Cardiac ventricle fibroblast (primary cell): ENCODE measurements at places on chromosomes 7 and 10. TPM values are rescaled to one million over a fixed set of nuclear protein-coding genes. Genes with fewer than 3 reads are reported as not detected.

The CYP3A4 gene
- not detected in 2 replicates for total RNA-seq

The ZKSCAN1 gene
- total RNA-seq = 31.2 and 34.4 TPM in 2 replicates

The FAM131B gene
- 0.94 and 1.5 TPM in 2 replicates for total RNA-seq

The FRMD4A gene
- 21.7 and 22.0 TPM in 2 replicates for total RNA-seq

The MNX1 gene
- total RNA-seq = not detected in 2 replicates

The CALML5 gene
- not detected in 2 replicates for total RNA-seq

The PHYHIPL gene
- not detected in 2 replicates for total RNA-seq

The LRRC18 gene
- not detected in 2 replicates for total RNA-seq

The MOSPD3 gene
- 17.6 and 21.9 TPM in 2 replicates for total RNA-seq

The COG5 gene
- total RNA-seq = 13.0 and 73.8 TPM in 2 replicates

The ETV1 gene
- 9.0 and 17.6 TPM in 2 replicates for total RNA-seq

The CUEDC2 gene
- 73.0 and 77.3 TPM in 2 replicates for total RNA-seq

The ERVW-1 gene
- not detected in 2 replicates for total RNA-seq

The DYNC1I1 gene
- total RNA-seq = 1.6 and 1.9 TPM in 2 replicates

The GPAM gene
- 5.2 and 6.0 TPM in 2 replicates for total RNA-seq

The NXPH1 gene
- not detected in 2 replicates for total RNA-seq

The GHRHR gene
- total RNA-seq = not detected in 2 replicates

The PLXNA4 gene
- total RNA-seq = 22.8 and 26.0 TPM in 2 replicates

The ABCB1 gene
- total RNA-seq = 0.29 TPM in 1 of 2 replicates, not detected in the other

The NOS3 gene
- total RNA-seq = 2.1 and 3.1 TPM in 2 replicates

The DDX50 gene
- 29.3 and 31.2 TPM in 2 replicates for total RNA-seq

The ENTPD1 gene
- total RNA-seq = 0.49 and 0.75 TPM in 2 replicates

The CAMK2G gene
- 14.2 and 15.3 TPM in 2 replicates for total RNA-seq

The CPVL gene
- 6.1 and 6.7 TPM in 2 replicates for total RNA-seq

The SGCE gene
- 136 and 143 TPM in 2 replicates for total RNA-seq

The HMX3 gene
- not detected in 2 replicates for total RNA-seq

The DGKI gene
- total RNA-seq = 1.1 and 1.3 TPM in 2 replicates

The VIPR2 gene
- total RNA-seq = 0.06 TPM in 1 of 2 replicates, not detected in the other

The EBLN1 gene
- total RNA-seq = not detected in 2 replicates

The LMOD2 gene
- not detected in 2 replicates for total RNA-seq

The CTTNBP2 gene
- 0.15 and 0.37 TPM in 2 replicates for total RNA-seq
